Stimulated activated CD8-positive, alpha-beta memory T cell treated with anti-CD3 and anti-CD28 coated beads, Interleukin-15, amount 100 ng/mL, for 4 hours (primary cell): ENCODE measurements at places on chromosomes 12 and 14.

- peak; percentile 63 for DNase-seq
These were observed 28.0 kb downstream of the NELL2 start for GRCh38 chr12:44847888-44848702.

DNA sequence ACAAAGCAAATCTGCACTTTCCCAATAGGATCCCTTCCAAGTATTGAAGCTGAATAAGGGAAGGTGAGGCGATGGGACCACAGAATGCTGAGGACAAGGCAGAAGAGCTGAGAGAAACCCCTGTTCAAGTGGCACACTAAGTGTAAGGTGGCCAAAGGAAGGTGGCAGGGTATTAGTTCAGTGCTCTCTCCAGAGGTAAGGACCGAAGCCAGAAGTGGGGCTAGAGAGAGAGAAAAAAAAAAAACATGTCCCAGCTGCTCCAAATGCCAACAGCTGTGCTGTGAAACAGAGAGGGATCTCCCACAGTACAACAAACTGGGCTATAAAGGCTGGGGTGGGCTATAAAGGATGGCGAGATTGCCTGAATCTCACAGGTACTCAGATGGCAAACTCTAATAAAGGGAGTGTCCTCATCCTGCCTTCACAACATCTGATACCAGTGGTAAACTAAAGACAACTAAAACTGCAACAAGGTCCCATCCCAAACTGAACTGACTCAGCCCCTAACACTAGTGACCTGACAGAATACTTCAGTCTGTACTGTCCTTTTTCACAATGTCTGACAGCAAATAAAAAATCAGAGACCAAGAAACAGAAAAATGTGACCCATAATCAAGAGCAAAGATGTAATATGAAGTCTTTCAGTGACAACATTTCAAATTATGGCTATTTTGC, 47.9 kb downstream of the CDK17 start:
- no peak for DNase-seq

DNA sequence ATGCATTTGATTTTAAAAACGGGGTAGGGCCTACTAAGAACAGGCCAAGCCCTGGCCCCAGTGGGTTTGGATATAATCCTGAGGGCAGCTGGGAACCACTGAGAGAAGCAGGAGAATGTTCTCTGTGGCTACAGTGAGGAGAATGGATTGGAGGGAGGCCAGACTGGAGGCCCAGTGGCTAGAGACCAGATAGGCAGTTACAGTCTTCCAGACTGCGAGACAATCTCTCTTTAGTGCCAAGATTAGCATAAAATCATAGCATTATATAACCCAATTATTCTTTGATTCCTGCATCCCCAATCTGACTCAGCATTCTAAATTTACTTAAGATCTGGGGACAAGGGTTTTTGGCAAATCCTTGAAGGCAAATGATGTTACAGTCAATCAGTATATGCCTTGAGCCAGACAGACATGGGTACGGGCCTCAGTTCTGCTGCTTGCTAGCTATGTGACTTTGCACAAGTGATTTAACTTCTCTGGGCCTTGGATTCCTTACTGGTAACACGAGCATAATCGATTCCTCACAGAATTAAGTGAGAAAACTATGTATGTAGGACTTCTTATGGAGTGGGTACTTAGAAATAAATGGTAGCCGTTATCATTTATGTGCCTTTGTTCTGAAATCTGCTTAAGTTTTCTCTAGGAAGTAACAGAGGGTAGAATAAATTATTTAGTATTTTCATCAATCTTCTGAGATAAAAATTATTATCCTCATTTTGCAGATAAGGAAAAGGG, 18.3 kb downstream of the NINJ2 start:
- no peak for DNase-seq

DNA sequence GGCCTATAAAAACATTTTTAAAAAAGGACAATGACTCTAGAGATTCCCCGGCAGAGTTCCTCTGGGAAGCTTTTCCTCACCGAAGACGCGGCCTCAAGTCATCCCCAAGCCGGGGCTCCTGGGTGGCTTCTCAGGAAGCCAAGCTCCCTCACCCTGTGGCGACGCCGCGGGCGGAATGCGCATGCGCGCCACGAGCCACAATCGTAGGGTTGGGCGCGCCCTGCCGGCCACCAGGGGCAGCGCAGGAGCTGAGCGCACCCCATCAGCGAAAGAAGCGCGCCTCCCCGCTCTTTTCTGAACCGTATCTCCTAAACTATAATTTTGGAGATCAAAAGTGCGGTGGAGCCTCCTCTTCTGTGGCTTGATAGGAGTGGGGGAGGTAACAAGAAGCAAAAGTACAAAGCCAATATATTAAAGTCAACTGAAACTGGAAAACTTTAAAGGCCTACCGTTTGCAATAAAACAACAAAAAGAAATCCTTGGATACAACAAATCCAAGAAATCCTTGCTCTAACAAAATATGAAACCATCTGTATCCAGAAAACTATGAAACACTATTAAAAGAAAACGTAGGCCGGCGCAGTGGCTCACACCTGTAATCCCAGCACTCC, 17.4 kb upstream of the CHFR start:
- peak; percentile 76 for DNase-seq

DNA sequence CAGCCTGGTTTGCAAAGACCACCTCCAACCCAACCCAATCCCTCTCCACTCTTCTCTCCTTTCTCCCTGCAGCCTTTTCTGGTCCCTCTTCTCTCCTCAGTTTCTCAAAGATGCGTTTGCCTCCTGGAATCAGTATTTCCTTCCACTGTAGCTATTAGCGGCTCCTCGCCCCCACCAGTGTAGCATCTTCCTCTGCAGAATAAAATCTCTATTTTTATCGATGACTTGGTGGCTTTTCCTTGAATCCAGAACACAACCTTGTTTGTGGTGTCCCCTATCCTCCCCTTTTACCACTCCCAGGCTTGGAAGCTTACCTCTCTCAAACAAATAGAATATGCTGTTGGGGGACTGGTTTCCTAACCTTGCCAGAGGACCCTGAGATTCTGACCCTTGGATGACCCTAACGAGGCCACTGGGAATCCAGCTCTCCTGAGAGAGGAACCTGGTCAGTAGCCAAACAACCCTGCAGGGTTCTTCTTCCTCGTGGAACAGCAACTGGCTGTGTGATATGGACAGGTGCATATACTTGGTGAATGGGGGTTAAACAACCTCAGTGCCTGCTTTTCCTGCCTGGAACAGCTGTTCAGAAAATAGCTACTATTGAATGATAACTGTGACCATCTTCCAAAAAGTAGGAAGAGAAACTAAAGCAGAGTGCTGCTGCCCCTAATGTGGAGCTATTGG, 4.4 kb downstream of the WNT1 start:
- DNase-seq = no peak

- DNase-seq = no peak
These were observed 112.0 kb downstream of the SLC5A8 start for GRCh38 chr12:101097829-101098580.

DNA sequence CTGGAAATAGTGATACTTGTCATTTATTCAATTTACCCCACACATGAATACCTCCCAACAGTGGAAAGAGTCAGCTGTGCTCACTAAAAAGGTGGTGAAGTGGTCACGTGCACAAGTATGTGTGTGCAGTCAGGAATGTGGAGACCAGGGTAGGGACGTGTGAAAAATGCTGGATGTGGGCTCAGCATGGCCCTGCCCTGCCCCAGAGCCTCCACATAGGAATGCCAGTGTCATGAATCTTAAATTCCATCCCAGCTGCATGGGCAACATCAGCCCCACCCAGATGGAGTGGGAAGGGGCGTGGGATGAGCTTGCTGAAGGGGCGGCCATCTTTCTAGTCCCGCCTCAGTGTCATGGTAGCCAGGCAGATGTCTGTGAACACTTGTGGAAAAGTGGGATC, 87.7 kb downstream of the C12orf75 start:
- DNase-seq = no peak

- DNase-seq = no peak
These were observed 24.0 kb upstream of the KRT78 start for GRCh38 chr12:52872644-52873389.

DNA sequence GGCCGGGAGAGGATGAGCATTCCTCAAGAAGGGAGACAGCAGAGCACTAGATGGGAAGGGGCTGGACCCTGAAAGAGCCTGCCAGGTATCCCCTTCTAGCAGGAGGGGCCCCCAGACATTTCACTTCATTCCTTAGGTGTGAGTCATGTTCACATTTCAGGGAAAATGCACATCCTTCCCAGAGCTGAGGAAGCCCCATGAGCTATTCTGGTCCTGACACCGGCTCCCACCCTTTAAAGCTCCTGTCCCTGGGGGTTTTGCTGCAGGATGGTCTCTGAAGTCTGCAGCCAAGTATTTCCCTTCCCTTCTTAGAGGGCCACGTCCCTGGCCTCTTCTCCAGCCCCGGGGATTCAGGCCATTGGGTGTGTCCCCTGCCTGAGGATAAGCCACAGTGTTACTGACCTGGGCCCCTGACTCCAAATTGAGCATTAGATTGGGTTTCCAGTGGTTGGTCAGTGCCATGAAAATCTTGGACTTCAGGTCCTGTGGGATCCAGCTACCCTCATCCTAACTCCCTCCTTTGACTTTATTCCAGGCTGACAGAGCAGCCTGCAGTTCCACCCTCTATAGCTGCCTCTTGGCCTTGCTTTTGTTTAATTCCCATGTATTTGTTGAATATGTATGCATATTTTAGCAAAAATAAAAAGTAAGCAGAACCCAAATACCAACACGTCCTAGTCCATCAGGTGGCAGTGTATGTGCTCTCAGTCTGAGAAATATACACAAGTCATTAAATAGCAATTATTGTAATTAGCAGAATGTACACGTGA, 267.1 kb downstream of the CACNA1C start:
- no peak for DNase-seq

GRCh38 chr12:24718617-24719016, 230.3 kb downstream of the BCAT1 start:
- no peak for DNase-seq

GRCh38 chr12:3315201-3315661, 175.8 kb upstream of the PRMT8 start:
- DNase-seq = no peak

DNA sequence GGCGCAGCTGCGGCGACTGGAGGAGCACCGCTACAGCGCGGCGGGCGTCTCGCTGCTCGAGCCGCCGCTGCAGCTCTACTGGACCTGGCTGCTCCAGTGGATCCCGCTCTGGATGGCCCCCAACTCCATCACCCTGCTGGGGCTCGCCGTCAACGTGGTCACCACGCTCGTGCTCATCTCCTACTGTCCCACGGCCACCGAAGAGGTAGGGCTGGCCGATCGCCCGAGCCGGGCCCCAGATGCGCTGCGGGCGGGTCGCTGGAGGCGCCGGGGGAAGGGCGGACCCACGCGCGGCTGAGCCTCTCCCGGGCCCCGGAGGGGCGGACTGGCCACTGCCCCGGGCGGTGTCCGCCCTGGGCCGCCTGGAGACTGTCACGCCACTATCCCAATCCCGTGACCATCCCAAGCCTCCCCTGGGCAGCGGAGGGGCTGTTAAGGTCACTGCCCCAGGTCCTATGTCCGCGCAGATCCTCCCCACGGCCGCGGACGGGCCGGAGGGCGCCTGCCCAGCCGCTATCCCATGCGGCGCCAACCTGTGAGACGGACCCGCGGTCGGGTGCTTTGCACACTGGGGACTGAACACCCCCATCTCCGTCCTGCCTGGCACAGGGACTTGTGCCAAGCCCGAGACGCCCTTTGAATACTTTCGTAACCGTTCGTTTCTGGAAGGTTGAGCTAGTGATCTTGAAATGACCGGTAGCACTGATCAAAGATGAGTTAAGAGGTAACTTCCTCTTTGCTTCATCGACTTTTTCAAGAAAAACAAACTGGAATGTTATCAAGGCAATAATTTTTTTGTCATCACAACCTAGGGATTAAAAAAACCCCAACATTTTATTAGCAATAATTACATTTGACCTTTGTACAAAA, 725 bp downstream of the CHPT1 start:
- no peak for DNase-seq

DNA sequence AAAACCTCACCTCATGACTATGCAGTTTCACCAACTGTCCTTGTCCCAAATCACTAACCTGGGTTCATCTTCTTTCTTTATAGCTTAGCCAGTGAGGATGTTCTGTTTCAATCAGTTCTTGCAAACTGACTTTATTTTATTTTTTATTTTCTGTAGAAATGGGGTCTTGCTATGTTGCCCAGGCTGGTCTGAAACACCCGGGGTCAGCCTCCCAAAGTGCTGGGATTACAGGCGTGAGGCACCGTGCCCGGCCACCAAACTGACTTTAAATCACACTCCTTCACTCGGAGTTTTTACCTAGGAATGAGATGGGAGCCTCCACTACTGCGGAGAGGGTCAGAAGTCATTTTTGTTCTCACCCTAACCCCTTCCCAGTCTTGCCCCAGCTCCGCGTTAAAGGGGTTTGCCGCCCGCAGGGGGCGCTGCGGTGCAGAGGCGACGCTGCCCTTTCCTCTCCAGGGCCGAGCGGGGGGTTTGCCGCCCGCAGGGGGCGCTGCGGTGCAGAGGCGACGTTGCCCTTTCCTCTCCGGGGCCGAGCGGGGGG, 7.0 kb upstream of the B4GALNT3 start:
- no peak for DNase-seq

- DNase-seq = no peak
These were observed 67.7 kb downstream of the GXYLT1 start for GRCh38 chr12:42076976-42077375.

- DNase-seq = no peak
These were observed 3.9 kb downstream of the SAMD4A start for GRCh38 chr14:54570631-54571415.

- no peak for DNase-seq
These were observed 28.2 kb downstream of the TBK1 start for GRCh38 chr12:64480148-64480547.

- DNase-seq = no peak
These were observed 10.4 kb upstream of the MIPOL1 start for GRCh38 chr14:37187294-37187693.

DNA sequence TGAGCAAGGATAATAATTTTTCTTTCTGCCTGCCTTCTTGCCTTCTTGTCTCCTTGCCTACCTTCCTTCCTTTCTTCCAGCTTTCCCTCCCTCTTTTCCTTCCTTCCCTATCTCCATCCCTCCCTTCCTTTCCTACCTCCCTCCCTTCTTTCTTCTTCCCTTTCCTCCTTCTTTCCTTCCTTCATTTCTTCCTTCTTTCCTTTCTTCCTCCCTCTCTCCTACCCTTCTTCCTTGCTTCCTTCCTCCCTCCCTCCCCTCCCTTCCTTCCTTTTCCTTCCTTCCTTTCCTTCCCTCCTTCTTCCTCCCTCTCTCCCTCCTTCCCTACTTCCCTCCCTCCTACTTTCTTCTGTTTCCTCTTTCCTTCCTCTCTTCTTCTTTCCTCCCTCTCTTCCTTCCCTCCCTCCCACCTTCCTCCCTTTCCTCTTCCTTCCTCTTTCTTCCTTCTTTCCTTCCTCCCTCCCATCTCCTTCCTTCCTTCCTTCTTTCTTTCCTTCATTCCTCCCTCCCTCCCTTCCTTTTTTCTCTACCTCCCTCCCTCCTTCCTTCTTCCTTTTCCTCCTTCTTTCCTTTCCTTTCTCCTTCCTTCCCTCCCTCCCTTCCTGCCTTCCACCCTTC, 329.8 kb downstream of the APAF1 start:
- DNase-seq = no peak

GRCh38 chr12:82523996-82524395, 162.7 kb upstream of the TMTC2 start:
- DNase-seq = no peak

- DNase-seq = no peak
These were observed 809 bp upstream of the MSI1 start for GRCh38 chr12:120369603-120370342.

GRCh38 chr14:97299661-97300060, 502.5 kb downstream of the VRK1 start:
- DNase-seq = no peak

- no peak for DNase-seq
These were observed 142.7 kb downstream of the KIF26A start for GRCh38 chr14:104280902-104281767.
